ENCODE measurements at places on chromosomes 5 and 9.

DNA sequence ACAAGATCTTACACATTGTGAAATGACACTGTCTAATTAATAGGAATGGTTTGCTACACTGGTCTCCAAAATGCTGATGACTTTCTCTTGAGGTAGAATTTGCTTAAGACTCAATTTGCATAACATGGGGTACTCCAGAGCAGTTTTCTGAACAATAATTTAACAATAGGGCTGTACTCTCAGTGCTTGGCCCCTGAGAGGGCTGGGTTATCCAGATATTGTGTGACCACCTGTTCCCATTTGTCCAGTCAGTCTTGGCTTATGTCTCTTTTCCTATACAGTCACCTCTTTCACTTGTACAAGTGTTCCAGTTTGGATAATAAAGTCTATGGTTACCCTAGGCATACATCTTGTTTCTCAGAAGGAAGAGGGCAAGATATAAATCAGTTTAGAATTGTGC is 17.9 kb downstream of the ZSWIM6 start:
- DNase-seq, result no peak

DNA sequence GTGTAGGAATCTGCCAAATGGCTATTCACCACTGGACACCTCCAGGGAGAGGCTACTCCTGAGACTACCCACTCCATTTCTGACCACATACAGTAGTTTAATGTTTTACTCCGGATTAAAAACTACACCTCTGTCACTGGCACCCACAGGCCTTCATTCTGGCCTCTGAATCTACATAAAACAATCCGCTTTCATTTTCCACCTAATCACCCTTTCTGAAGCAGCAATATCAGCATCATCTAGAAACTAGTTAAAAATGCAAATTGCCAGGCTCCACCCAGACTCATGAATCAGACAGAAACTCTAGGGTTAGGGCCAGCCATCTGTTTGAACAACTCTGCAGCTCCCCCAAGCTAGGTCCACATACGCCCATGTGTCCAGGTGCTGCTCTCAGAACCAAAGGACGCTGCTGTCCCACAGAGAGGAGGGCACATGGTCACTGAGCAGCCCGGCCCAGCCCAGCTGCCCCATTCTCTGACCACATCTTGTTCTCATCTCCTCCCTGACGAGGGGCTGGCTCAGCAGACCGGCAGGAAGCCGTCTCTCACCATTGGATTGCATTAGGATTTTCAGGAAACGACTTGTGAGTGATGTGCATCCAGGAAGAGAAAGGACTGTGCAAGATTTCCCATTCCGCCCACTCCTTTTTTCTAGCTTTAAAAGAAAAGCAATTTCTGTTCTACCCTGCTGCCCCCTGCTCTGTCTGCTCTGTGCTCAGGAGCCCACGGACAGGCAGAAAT is 34.7 kb downstream of the ADAM19 start:
- DNase-seq, result peak; percentile 52

- DNase-seq, result no peak
These were observed 230.2 kb upstream of the DAPK1 start for GRCh38 chr9:87267251-87268070.

- no peak for DNase-seq
These were observed 36.0 kb upstream of the BARHL1 start for GRCh38 chr9:132546148-132547051.

DNA sequence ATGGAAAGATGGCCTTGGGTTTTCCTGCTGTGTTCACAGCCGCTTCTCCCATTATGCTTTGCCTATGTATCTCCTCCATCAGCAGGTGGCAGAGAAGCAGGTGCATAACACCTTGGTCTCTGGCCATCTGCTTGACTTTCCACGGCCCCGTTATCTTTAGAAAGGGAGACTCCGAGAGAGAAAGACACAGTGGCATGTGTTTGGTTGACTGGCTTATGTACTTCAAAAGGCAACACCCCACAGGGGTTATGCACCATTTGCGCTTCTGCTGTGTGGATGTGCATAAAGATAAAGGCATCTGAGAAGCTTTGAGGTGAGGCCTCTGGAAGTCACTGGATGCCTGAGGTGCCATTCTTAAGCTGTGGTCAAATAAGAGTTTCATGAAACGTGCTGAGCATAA is 138.4 kb downstream of the EGFLAM start:
- DNase-seq, result no peak

DNA sequence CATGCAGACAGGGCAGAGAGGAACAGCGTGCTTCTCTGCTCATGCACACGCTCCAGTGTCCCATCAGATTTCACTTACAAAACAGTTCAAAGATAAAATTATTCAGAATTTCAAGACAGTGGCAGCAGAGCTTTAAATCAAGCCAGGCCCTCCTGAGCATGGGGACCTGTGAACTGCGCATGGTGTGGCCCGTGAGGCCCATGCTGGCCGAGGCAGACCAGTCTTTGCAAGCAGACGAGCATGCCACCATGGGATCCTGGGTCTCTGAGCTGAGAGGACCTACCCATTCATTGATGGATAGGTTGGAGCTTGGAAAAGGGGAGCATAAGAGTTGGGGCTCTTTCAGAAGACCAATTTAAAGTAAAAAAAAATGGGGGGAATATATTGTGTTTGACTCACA is 35.0 kb upstream of the SAP30L start:
- no peak for DNase-seq

- no peak for DNase-seq
These were observed 1.6 kb downstream of the BRINP1 start for GRCh38 chr9:119367683-119368075.

- DNase-seq, result no peak
These were observed 195.9 kb upstream of the PPP1R26 start for GRCh38 chr9:135283671-135284070.

- DNase-seq, result no peak
These were observed 40.7 kb downstream of the VCAN start for GRCh38 chr5:83512061-83512745.

DNA sequence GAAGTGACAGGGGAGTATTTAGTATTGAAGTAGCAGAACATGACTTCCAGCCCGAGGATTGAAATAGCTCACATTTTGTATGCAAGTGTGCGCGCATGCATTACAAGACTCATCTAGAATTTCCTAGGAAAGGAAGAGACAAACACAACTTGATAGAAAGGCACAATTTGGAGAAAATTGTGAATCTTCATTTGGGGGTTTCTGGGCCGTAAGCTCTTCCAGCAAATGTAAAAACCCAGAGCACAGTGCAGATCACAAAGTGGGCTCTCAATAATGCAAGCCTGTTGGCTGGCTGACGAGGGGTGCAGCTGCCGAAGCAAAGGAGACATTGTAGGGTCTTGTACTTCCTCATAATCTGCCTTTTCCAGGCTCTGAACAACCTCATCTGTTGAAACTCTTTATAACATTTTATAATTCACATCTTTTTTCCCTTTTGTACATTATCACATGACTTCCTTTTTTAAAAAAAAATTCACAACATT is 109.0 kb downstream of the BAAT start:
- no peak for DNase-seq

GRCh38 chr9:128493424-128493823 is 11.1 kb upstream of the GLE1 start:
- DNase-seq, result no peak

DNA sequence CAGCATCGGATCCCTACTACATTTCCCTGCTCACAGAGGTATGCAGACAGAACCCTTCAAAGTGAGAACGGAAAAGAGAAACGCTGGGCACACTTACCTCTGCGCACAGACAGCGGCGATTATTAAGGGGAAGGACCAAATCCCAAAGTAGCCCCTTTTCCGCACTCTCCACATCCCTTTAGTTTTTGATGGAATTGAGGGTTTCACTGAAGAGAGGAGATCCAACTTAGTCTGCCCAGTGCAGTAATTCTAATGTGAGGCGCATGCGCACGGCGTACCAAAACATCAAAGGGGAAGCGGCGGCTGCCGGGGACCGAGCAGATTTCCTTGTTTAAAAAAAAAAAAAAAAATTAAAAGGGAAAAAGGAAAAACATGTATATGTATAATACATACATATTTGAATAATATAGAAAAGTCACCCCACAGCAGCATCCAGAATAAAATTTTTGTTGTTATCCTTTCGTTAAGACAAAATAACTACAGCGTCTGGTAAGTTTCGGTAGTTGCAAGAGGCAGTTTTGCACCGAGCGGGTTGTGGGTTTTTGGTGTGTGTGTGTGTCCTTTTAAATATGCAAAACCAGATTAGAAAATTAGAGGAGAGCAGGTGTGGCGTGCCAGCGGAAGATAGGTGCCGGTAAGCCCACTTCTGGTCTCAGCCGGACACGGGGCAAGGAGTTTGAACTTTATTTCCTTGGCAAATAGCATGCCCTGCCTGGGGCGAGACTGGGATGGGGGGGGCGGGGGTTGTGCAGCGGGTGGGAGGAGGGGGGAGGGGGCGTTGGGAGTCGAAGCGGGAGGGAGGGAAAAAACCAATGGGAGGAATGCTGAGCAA is at the start of gene GABRB2:
TSS of gene GABRB2 (minus strand) at position 256 of the 832 bp plus-strand sequence. CDS start at position 174, 82 bp downstream.
- DNase-seq, result peak; percentile 12

DNA sequence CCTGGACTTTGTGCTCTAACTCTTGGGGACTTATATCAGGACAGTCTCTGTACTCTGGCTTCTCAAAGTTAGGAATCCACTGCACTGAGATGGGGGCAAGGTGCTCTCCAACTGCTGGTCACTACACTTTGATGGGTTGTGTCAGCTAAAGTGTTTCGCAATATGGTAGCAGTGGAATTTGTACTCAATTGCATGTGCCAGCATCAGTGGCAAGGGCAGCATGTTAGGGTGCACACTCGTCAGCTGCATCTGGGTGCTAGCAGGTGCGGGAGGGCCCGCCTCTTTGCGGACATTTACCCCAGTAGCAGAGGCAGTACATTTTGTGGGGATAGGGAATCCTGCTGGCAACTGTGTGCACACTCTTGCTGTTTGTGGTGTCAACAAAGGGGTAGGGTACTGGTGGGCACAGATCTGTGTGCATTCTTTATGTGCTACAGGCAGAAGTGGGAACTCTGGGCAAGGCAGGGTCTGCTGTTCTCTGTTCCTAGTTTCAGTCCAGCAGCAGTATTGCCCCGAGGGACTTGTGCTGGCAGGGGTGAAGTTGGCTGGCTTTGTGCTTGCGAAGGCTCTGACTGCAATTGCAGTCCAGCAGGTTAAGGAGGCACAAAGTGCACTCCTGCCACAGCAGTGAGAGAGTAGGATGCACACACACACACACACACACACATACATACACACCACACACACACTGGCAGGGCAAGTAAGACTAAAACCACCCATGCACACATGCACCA is 924.8 kb upstream of the CDH9 start:
- no peak for DNase-seq

DNA sequence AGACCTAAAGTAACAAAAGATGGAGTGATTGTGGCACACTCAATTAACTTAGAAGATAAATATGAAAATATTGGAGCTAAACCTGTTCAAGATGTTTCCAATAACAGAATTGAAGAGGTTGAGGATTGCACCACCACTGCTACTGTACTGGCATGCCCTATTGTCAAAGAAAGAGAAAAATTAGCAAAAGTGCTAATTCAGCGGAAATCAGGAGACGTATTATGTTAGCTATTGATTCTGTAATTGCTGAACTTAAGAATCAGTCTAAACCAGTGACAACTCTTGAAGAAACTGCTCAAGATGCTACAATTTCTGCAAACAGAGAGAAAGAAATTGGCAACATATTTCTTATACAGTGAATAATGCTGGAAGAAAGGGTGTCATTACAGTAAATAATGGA is 754.4 kb downstream of the CDH18 start:
- no peak for DNase-seq

DNA sequence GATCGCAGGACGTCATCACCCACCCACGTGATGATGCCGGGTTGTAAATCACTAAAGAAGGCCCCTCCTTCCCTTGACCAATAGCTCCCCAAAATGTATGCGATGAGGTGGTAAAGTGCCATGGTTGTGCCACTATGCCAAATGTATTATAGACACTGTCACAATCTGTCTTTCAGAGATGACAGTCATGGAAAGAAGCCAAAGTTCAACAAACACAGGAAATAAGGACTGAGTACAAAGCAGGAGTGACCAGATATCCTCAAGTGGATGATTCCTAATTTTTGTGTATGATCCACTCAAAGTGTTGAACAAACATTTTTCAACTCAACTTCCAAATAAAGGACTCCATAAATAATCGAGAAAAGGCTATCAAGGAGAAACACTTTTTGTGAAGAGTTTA is 12.5 kb downstream of the GLIS3 start:
- no peak for DNase-seq

DNA sequence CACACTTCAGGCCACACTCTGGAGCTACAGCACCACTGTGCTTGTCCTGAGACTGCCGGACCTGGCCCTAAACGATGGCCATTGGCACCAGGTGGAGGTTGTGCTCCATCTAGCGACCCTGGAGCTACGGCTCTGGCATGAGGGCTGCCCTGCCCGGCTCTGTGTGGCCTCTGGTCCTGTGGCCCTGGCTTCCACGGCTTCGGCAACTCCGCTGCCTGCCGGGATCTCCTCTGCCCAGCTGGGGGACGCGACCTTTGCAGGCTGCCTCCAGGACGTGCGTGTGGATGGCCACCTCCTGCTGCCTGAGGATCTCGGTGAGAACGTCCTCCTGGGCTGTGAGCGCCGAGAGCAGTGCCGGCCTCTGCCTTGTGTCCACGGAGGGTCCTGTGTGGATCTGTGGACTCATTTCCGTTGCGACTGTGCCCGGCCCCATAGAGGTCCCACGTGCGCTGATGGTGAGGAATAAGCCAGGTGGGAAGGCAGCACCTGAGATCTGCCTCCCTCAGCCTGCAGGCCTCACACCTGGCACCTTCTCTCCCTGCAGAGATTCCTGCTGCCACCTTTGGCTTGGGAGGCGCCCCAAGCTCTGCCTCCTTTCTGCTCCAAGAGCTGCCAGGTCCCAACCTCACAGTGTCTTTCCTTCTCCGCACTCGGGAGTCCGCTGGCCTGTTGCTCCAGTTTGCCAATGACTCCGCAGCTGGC is 14.7 kb downstream of the CRB2 start:
- DNase-seq, result no peak

- no peak for DNase-seq
These were observed 10.9 kb upstream of the LRRC14B start for GRCh38 chr5:180286-180918.

- DNase-seq, result peak; percentile 45
These were observed 38.0 kb upstream of the ADAM19 start for GRCh38 chr5:157613385-157614245.

GRCh38 chr5:154163327-154164248 is 26.9 kb upstream of the GALNT10 start:
- no peak for DNase-seq

GRCh38 chr9:83183621-83184020 is 120.7 kb upstream of the RASEF start:
- DNase-seq, result no peak

DNA sequence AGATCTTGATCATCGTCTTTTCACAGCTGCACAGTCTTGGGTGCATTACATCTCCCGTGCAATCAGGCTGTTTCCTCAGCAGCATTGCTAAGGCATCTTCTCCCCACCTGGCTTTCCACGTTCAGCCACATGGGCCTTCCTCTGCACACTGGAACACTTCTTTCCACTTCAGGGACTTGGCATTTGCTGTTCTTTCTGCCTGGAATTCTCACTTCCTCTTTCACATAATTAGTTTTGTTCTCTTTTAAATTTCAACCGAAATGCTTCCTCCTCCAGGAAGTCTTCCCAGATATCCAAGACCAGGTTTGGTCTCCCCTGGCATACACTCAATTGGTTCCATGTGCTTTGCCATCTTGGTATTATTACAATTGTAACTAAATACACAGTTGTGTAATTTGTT is 43.8 kb downstream of the WHRN start:
- no peak for DNase-seq

All from CD4-positive, alpha-beta T cell treated with Interleukin-17A for 4 hours (primary cell).